Activated T-helper 17 cell treated with anti-CD3 and anti-CD28 coated beads, Interleukin-2, amount 50 U/mL, for 72 hours (primary cell): ENCODE measurements at places on chromosomes 12 and 14. TPM values are rescaled to one million over a fixed set of nuclear protein-coding genes. Genes with fewer than 3 reads are reported as not detected.

The MANSC1 gene
- total RNA-seq: 0.74 TPM

- ATAC-seq: no peak
Measured at GRCh38 chr14:82621881-82622450, 1088.3 kb upstream of the SEL1L start.

- ATAC-seq: peak; percentile 77
Measured at GRCh38 chr12:93098077-93098476, 169.0 kb upstream of the EEA1 start.

DNA sequence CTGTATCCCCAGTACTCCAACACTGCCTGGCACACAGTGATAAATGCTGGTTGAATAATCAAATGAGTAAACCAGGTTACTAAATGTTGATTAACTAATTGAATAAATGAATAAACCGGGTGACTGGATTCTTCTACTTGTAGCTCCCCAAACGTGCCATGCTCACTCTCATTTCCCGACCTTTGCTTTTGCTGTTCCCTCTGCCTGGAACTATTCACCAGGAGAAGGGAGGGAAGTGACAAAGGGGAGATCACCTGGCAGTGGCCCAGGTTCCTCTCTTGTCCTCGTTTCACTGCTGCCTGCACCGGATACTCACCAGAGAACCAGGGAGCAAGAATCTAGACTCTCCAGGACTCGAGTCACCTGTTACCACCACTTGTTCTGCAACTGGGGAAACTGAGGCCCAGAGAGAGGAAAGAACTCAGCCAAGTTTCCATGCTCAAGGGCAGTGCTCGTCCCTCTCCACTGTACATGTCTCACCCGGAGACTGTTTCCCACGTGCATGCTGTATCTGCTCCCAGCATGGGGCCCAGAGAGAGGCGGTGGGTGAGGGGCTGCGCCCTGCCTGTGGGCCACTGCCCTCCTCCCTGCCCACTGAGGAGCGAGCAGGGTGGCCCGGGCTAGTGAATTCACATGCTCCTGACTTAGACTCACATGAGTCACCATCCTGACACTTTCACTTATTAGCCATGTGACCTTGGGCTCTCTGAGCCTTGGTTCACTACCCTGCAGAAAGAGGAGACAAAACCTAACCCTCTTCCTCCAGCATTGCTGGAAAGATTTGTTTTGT is 17.7 kb upstream of the POP5 start:
- ATAC-seq: no peak

- ATAC-seq: no peak
Measured at GRCh38 chr14:89730687-89731086, 223.8 kb downstream of the EFCAB11 start.

GRCh38 chr12:11621797-11622423 is 27.6 kb upstream of the ETV6 start:
- ATAC-seq: peak; percentile 16

DNA sequence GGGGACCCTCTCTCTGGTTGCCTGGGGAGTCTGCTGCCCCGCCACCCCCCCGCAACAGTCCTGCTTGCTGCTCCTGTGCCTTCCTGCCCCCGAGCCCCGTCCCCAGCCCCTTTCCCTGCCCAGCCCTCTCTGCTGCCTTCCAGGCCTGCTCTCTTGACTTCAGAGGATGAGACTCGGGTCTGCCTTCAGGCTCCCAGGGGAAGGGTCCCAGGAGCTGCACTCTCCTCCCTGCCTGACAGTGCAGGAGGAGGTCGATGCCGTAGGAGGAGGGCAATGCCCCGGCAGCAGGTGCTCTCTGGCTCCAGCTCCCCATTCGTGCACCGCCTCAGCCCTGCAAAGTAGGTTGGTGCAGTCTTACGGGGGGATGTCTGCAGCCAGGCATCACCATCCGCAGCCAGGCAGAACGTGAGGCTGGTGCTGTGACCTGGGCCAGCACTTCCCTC is 185.1 kb upstream of the C14orf180 start:
- no peak for ATAC-seq
